ENCODE measurements at places on chromosomes 7 and 10.
A peak's percentile ranks its signal among the peaks of the same experiment; 100 is the strongest.

- peak; percentile 99 for DNase-seq
These were observed 106.6 kb downstream of the PRKCQ start for GRCh38 chr10:6473430-6473829.

DNA sequence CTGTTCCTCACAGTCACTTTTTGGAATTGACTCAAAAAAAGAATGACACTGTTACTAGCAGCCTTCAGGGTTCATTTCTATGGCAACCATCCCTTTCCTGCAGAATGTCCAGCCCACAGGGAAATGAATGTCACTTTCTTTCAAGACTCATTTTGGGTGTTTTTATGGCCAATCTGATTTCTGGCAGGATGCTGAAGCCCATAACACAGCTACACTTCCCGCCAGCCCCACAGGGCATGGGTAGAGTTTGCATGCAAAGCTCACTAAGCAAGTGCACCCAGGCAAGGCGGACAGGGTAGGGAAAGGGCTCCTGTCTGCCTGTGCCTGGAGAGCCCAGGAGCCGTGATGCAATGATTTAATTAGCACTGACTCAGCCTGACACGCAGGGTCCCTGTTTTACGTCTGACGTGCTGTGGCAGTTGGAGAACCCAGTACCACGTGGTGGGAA is 26.1 kb upstream of the GPAM start:
- no peak for DNase-seq

DNA sequence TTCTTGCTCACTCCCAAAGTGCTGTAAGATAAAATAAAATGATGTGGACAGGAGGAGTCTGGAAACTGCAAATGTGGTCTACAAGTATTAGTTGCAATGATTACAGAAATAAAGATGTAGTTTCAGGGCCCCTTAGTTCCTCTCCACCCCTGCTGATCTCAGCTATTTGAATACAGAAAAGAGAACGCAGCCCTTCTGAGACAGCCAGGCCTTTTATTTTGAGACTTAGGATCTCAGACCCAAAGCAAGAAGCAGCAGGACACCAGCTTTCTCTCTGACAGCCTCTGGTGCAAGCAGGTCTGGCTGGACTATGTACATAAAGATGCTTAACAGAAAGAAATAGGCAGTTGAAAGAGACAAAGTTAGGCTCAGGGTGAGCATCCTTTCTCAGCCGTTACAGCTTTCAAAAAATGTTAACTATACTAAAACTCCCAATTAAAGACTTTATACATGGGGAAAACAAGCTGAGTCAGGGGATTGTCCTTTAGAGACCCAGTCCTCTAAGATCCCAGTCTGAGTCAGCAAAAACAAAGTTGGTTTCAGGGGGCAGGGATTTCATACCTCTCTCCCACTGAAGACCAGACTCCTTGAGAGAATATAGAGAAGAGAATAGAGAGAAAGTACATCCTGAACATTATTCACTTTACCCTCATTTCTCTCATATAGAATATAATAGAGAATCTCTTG is 220.4 kb downstream of the TMEM178B start:
- no peak for DNase-seq

GRCh38 chr7:54015251-54015650 is 526.9 kb upstream of the VSTM2A start:
- DNase-seq, result no peak

DNA sequence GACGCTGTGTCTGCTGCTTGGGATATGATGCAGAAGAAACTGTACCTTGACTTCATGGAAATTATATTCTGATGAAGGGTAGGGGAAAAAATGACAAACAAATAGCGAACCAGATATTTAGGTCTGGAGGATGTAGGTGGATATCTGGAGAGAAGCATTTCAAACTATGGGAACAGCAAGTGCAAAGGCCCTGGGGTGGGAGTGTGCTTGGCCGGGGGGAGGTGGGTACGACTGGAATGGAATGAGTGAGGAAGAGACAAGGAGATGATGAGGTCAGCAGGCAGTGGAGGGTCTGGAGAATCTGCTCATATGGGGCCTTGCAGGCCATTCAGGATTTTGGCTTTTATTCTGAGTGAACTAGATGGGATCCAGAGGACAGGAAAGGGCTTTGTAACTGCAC is 65.2 kb downstream of the TLL2 start:
- DNase-seq, result no peak

- DNase-seq, result no peak
These were observed 12.3 kb downstream of the STAMBPL1 start for GRCh38 chr10:88892222-88892967.

DNA sequence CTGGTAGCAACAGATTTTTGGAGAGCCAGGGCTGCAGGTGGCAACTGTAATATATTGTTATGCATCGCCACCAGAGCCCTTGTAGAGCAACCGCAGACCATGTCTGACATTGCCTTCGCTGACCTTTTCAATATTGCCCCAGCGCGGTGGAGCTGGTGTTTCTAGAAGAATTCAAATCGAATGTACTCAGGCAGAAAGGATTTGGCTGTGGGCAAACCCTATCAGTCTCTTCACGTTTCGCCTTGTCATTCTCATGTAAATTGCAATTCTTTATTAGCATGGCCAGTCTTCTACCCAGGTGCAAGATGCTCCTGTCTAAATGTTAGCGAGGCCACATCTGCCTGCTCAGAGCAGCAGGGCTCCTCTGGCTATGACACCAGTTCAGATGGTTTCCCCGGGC is 490.2 kb upstream of the AUTS2 start:
- DNase-seq, result no peak

DNA sequence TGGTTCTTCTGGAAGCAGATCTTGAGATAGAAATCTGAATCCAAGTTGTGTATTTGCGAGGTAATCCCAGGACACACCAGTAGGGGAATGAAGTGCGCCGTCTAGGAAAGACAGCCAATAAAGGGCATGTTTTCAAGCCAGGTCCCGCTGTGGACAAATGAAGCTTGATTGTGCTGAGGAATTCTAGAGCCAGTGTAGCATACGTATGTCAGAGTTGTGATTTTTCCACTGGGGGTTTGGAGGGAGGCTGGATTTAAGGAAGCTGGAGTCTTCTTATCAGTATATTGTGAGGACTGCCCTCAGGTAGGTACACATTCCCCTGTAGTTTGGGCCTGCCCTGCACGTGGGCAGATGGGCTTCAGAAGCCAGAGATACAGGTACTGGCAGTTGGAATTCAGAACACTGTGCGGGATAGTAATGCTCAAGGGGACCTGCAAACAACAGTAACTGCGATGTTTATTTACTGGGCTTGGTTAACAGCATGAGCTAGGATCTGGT is 50.9 kb downstream of the GALNT11 start:
- peak; percentile 8 for DNase-seq

- no peak for DNase-seq
These were observed 83.4 kb upstream of the SMNDC1 start for GRCh38 chr10:110387983-110388686.

GRCh38 chr10:66209025-66209424 is 716.8 kb upstream of the LRRTM3 start:
- DNase-seq, result no peak

DNA sequence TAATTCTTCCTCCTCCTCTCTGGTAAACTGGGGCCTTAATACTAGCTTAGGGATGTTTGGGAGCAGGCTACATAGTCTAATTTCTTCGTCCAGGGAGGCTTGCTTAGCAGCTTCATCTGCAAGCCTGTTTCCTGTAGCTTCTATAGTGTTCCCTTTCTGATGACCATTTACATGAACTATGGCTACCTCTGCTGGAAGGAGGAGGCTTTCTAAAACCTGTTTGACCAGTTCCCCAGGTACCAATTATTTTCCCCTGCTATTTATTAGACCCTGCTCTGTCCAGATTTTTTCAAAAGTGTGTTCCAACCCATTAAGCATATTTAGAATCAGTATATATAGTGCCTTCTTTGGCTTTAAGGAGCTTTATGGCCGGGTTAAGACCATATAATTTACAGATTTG is 38.8 kb upstream of the DNAH11 start:
- no peak for DNase-seq

DNA sequence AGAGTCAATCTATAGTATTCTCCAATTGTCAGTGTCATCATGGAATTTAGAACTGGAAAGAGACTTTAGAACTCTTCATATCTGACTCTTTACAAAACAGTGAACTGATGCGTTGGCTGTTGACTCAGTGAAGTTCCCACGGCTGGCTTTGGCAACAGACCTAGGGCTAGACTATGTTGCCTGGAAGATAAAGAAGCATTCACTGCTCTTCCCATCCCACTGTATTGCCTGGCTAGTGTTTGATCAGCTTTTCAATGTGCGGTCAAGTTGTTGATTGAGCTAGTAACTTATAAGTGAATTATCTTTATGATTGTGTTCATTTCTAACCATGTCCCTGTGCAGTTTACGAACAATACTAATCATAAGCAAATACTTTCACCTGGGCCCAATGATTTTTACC is 365.7 kb upstream of the LRGUK start:
- no peak for DNase-seq

DNA sequence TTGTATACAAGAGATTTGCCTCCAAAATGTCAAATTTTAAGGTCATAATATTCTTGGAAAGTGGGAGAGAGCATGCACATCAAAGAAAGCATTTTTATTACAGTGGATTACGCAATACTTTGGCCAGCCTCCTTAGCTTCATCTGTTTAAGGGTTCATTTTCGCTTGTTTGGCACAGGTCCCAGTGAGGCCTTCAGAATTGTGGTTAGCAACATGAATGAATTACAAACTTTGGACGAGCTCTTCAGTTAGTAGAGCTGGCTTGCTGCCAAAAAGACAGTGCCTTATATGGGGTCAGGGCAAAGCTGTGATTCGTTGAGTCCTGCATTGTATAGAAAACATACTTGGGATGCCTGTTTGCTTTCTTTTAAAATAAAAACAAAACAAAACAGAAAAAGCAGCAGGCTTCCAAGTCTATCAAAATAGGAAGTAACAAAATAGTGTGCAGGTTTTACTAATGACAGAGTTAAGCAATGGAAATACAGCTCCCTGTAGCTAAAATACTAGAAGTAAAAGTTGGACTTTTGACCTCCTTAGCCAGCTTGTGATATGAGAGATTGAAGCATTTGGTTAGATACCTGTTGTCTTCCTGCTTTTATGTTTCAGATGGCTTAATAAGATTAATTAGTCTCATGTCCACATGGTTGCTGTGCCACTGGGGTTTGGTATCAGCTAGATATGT is 190.8 kb downstream of the MLLT10 start:
- DNase-seq, result peak; percentile 93

- no peak for DNase-seq
These were observed 335.3 kb upstream of the ETV1 start for GRCh38 chr7:14324767-14325166.

GRCh38 chr7:494259-494687 is 25.4 kb downstream of the PDGFA start:
- DNase-seq, result no peak

GRCh38 chr10:113226399-113226798 is 276.4 kb downstream of the TCF7L2 start:
- DNase-seq, result peak; percentile 83

DNA sequence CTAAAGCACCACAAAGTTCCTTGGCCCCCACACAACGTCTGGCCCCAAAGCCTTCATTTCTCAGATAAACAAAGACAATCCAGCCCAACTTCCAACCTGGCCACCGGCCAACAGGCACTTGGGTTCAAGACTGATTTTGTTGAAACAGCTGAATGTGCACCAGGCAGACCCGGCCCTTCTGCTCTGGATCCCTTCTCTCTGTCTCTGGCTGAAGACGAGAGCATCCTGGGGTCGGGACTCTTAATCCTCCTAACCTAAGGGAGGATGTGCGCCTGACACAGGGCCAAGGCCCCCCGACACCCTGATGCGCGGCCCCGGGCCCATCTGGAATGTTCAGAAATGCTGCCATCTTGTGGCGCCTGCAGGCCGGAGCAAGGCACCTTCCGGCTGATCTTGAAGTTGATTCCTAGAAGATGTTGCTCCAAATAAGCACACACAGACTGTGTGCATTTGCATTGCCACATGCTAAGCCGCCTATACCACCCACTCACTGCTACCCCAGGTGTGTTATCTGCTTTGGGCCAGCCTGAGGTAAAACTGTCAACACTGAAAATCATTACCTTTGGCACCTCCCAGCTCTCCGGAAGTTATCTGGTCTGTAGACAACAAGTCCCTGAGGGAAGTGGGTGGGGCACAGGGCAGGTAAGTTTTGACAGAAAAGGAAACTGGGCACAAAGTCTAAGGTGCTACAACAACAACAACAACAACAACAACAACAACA is 98.4 kb upstream of the HABP2 start:
- peak; percentile 32 for DNase-seq

GRCh38 chr7:74449809-74450397 is 3.8 kb upstream of the GTF2IRD1 start:
- DNase-seq, result peak; percentile 54

- no peak for DNase-seq
These were observed 67.0 kb downstream of the PKD1L1 start for GRCh38 chr7:47881256-47881655.

GRCh38 chr10:34690383-34691049 is 124.6 kb downstream of the PARD3 start:
- no peak for DNase-seq

DNA sequence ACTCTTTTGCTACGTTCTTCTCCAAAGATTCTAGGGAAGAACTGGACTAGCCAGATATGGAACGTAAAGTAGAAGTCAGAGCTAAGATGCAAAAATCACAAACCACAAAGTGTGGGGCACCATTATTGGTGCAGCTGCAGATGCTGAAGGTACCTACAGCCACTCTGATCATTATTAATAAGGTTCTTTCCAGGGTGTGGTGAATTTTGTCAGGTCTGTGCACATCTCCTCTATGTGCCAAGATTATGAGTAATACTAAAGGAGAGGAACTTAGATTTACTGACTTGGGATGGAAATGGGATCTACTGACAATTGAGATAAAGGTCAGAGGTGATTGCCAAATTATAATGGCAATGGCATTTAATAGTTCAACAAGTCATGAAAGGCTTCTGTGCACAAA is 148.2 kb downstream of the RAPGEF5 start:
- DNase-seq, result no peak

DNA sequence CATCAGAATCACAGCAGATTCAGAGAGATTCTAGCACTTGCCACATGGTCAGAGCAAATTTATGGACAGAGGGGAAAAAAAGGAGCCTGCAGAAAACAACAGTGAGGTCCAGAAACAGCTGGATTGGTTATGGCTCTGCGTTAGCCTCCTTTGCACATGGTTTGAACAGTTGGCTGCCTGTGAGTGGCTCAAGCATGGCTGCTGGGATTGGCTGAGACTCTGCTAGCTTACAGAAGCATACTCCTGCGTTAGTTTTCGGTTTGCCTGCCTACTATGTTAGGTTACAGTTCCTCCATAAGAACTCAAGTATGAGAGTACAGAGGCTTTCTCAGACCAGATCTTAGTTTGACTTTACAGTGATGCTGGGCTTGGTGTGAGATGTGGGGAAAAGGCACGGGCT is 80.7 kb upstream of the WDR11 start:
- no peak for DNase-seq

GRCh38 chr10:77843264-77843663 is 83.3 kb downstream of the DLG5 start:
- DNase-seq, result no peak

- no peak for DNase-seq
These were observed 102.0 kb downstream of the ADARB2 start for GRCh38 chr10:1635340-1635739.

GRCh38 chr7:100469227-100470044 is 5.4 kb upstream of the SPACDR start:
- DNase-seq, result peak; percentile 42

- no peak for DNase-seq
These were observed 121.2 kb upstream of the TARP start for GRCh38 chr7:38394660-38395059.

Data from Jurkat, Clone E6-1 (cell line).